Spleen (tissue), 13 donors: ENCODE measurements at places on chromosomes 4 and X. TPM values are rescaled to one million over a fixed set of nuclear protein-coding genes. Genes with fewer than 3 reads are reported as not detected.

DNA sequence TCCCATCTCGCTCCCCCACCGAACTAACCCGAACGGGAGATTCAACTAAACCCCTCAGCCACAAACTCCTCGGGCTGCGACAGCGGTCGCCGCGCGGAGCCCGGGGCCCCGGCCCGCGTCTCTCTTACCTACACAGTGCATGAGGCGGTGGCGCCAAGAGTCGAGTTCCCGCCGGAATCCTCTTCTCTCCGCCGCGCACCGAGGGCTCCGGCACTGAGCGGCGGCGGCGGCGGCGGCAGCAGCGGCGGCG is 160 bp downstream of the LCORL start:
- H3K4me1 ChIP-seq = peaks cover 21% of the 10 kb centered on the region

DNA sequence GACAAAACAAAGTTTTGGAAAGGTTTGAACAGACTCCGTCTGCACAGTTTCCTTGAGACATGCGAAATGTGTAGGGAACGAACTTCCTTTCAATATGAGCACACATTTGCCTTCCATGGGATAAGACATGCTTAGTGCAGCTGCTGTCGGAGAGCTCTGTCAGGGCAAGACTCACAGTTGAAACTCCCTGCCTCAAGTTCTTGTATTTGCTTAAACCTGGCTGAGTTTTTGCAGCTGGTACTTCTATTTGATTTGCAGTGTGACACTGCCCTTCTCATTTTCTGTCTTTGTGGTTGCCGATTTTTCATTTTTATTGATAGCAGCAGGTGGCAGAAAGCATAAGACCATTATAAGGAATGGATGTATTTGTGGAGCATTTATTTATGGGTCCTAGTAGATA is 18.2 kb upstream of the RHOH start:
- peaks cover 55% of the 10 kb centered on the region for H3K4me1 ChIP-seq
- no peaks in the 10 kb centered on the region for H3K36me3 ChIP-seq
- H3K27ac ChIP-seq = no peak overlapping the region

- H3K4me1 ChIP-seq = no peaks in the 10 kb centered on the region
- H3K27me3 ChIP-seq = no peaks in the 10 kb centered on the region
- no peaks in the 10 kb centered on the region for H3K36me3 ChIP-seq
- no peak for DNase-seq
These were observed 69.8 kb downstream of the BMPR1B start for GRCh38 chr4:94827481-94828110.

- no peak overlapping the region for H3K4me3 ChIP-seq
- H3K27me3 ChIP-seq = no peaks in the 10 kb centered on the region
- H3K4me1 ChIP-seq = peaks cover 31% of the 10 kb centered on the region
- DNase-seq = no peak
These were observed 8.4 kb upstream of the ELF4 start for GRCh38 chrX:130118441-130119311.

The STK32B gene
- polyA plus RNA-seq = 0.26 TPM

DNA sequence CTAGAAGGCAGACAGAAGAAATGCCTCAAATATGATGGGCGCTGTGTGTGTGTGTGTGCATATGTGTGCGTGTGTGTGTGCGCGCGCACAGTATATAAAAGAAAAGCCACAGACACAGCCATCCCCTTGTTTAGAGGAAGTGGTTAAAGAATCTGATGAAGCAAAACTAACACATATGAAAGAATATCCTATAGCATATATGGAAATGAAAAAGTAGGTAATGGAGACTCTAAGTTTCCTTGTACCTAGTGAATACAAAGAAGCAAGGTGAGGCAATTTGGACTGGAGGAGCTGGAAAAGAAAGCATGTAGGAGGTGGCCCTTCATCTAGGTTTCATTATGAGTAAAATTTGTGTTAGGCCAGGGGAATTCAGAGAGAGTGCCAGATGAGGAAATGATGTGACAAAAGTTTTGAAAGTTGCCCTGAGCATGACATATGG is 58.6 kb upstream of the MCF2 start:
- H3K27ac ChIP-seq = no peak overlapping the region
- H3K27me3 ChIP-seq = no peaks in the 10 kb centered on the region
- H3K36me3 ChIP-seq = peaks cover 4% of the 10 kb centered on the region
- H3K4me1 ChIP-seq = no peaks in the 10 kb centered on the region

- no peak for DNase-seq
- peaks cover 7% of the 10 kb centered on the region for H3K27me3 ChIP-seq
- no peaks in the 10 kb centered on the region for H3K36me3 ChIP-seq
- no peaks in the 10 kb centered on the region for H3K4me1 ChIP-seq
- H3K4me3 ChIP-seq = no peak overlapping the region
These were observed 30.6 kb upstream of the TMEM184C start for GRCh38 chr4:147586637-147587036.

The HSFX4 gene
- polyA plus RNA-seq = not detected

- H3K4me3 ChIP-seq = peak overlapping the region; percentile 69
- H3K36me3 ChIP-seq = no peaks in the 10 kb centered on the region
- peak overlapping the region; percentile 78 for H3K27ac ChIP-seq
- H3K4me1 ChIP-seq = peaks cover 7% of the 10 kb centered on the region
These were observed 602 bp downstream of the PRKX start for GRCh38 chrX:3712870-3713224.

- H3K4me1 ChIP-seq = no peaks in the 10 kb centered on the region
- no peaks in the 10 kb centered on the region for H3K27me3 ChIP-seq
- no peak overlapping the region for H3K27ac ChIP-seq
- no peak overlapping the region for H3K4me3 ChIP-seq
- DNase-seq = no peak
These were observed 131.0 kb downstream of the ATXN3L start for GRCh38 chrX:13188731-13189309.

- H3K4me3 ChIP-seq = no peak overlapping the region
- H3K4me1 ChIP-seq = peaks cover 37% of the 10 kb centered on the region
- no peak for DNase-seq
- no peak overlapping the region for H3K27ac ChIP-seq
- no peaks in the 10 kb centered on the region for H3K36me3 ChIP-seq
These were observed 116.2 kb downstream of the CAMK2D start for GRCh38 chr4:113645288-113645687.

GRCh38 chr4:122539861-122540465 is 80.9 kb downstream of the IL21 start:
- no peak for DNase-seq
- H3K36me3 ChIP-seq = no peaks in the 10 kb centered on the region
- H3K4me1 ChIP-seq = peaks cover 3% of the 10 kb centered on the region
- H3K27me3 ChIP-seq = no peaks in the 10 kb centered on the region
- H3K27ac ChIP-seq = no peak overlapping the region

GRCh38 chr4:111847296-111848008 is 297.8 kb upstream of the FAM241A start:
- DNase-seq = no peak
- H3K4me1 ChIP-seq = no peaks in the 10 kb centered on the region
- no peaks in the 10 kb centered on the region for H3K27me3 ChIP-seq
- no peaks in the 10 kb centered on the region for H3K36me3 ChIP-seq
- no peak overlapping the region for H3K4me3 ChIP-seq

The FOXP3 gene
- 0.58 TPM for polyA plus RNA-seq

DNA sequence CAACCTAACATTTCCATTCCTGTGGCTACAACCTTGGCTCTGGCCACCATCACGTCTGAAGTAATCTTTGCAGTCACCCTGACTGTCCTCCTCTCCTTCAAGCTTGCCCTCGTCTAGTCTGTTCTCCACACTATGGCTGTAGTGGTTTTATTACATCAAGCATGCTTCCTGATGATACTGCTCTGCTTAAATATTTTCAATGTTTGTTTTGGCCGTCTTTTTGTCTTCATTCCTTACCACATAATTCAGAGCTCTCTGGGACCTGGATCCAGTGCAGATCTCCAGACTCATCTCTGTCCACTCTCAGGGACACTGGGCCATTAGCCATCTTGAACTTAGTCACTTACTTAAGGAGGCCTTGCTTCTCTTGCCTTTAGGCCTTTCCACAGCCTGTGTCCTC is 27.7 kb upstream of the FREM3 start:
- DNase-seq = no peak
- H3K27ac ChIP-seq = no peak overlapping the region
- H3K4me3 ChIP-seq = no peak overlapping the region
- H3K27me3 ChIP-seq = no peaks in the 10 kb centered on the region

DNA sequence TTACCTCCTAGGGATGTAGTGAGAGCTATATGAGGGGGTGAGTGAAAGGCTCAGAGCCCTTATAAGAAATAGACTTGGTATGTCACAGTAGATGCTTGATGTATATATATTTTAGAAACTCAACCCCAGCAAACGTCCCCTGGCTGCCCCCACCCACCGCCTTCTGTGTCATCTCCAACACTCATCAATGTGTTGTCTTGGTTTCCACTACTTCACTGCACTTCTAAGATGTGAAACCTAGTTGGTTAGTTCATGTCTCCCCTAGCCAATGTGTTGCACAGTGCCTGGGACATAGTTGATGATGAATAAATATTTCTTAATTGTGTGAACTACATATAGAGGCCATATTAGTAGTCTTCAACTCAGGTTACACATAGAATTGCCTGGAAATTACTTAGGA is 4.4 kb downstream of the FGFBP2 start:
- H3K27me3 ChIP-seq = no peaks in the 10 kb centered on the region
- no peak overlapping the region for H3K4me3 ChIP-seq
- H3K27ac ChIP-seq = no peak overlapping the region
- peaks cover 18% of the 10 kb centered on the region for H3K4me1 ChIP-seq

DNA sequence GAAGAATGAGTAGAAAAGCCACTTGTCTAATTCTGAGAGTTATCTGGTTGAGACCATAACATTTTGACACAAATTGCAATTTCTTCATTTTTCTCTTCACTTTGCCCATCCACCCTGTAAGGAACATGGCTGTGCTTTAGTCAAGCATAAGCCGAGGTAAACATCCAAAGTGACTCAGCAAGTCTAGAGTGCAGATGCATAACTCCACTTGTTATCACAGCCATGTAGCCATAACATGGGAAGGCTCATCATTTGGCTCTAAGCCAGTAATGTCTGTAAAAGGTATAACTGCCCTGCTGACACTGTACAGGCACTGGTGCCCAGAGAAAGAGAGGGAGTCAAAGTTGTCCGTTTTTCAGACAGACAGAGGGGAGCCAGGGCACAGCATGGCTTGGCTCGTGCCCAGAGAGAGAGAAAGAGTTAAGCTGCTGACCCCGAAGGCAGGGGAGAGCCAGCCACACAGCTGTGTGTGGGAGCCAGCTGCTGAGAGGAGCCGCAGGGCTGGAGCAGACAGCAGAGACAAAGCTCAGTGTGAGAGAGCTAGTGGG is 76.9 kb upstream of the EXOC1L start:
- H3K4me1 ChIP-seq = no peaks in the 10 kb centered on the region
- H3K27ac ChIP-seq = no peak overlapping the region
- H3K4me3 ChIP-seq = no peak overlapping the region
- no peaks in the 10 kb centered on the region for H3K36me3 ChIP-seq

The ZCCHC18 gene
- 11.8 TPM for polyA plus RNA-seq

DNA sequence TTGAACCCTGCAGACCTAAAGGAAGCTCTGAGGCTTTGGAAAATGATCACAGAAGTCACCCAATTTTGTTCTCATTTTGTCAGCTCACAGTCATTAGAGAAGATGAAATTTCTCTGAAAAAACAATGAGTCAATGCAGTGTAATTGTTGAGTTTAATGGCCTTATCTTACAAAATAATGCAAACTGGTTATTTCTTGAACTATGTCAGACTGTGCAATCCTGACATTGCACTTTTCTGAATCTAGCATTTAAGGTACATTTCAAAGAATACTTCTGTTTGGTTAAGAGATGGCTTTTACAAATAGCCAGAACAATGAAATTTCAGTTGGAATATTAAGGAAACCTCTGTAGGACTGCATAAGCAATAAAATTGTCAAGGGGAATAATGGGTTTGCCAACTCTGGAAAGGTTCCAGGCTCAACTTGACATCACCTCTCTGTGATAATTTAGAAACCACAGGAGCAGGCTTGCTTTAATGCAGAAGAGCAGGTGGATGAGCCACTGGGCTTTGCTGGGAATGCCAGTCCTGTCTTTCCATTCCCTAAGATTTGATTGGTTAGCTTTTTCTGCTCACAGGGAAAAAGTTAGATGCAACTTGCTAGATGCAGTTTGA is 222.8 kb downstream of the FRMPD4 start:
- H3K27me3 ChIP-seq = no peaks in the 10 kb centered on the region
- DNase-seq = no peak
- H3K36me3 ChIP-seq = no peaks in the 10 kb centered on the region
- no peak overlapping the region for H3K27ac ChIP-seq
- H3K4me1 ChIP-seq = no peaks in the 10 kb centered on the region
- no peak overlapping the region for H3K4me3 ChIP-seq

The SLC25A31 gene
- not detected for polyA plus RNA-seq

GRCh38 chr4:42454755-42455420 is 57.6 kb downstream of the SHISA3 start:
- no peaks in the 10 kb centered on the region for H3K27me3 ChIP-seq
- H3K27ac ChIP-seq = no peak overlapping the region
- H3K36me3 ChIP-seq = peaks cover 64% of the 10 kb centered on the region
- no peak for DNase-seq

The DUX4 gene
- not detected for polyA plus RNA-seq

GRCh38 chr4:185771711-185772390 is 40.1 kb downstream of the SORBS2 start:
- no peak overlapping the region for H3K4me3 ChIP-seq
- no peak overlapping the region for H3K27ac ChIP-seq
- DNase-seq = no peak
- H3K36me3 ChIP-seq = no peaks in the 10 kb centered on the region

DNA sequence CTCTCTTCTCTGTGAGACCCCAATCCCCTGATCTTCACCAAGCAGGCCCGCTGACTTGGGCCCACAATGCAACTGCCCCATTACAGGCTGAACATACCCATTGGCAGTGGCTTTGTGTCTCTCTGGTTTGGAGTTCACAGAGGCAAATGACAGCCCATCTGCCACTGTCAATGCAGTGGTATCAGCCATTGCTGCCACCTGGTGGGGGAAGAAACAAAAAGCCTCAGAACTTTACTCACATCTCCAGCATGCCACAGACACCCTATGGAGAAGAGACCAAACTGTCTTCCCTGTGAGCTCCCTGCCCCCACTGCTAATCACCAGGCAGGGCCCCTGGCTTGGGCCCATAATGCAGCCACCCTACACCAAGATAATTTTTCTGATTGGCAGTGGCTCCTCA is 729.3 kb upstream of the ACTRT1 start:
- H3K4me1 ChIP-seq = no peaks in the 10 kb centered on the region
- no peak overlapping the region for H3K4me3 ChIP-seq
- no peak for DNase-seq

The SLC38A5 gene
- polyA plus RNA-seq = 23.5 TPM

The ARAP2 gene
- polyA plus RNA-seq = 9.5 TPM

The ERAS gene
- 0.08 TPM for polyA plus RNA-seq

- no peaks in the 10 kb centered on the region for H3K4me1 ChIP-seq
- H3K27me3 ChIP-seq = no peaks in the 10 kb centered on the region
- H3K27ac ChIP-seq = no peak overlapping the region
- DNase-seq = no peak
- no peak overlapping the region for H3K4me3 ChIP-seq
These were observed 187.0 kb downstream of the BMPR1B start for GRCh38 chr4:94944726-94945125.

GRCh38 chr4:185638548-185639301 is 103.4 kb upstream of the PDLIM3 start:
- peaks cover 23% of the 10 kb centered on the region for H3K36me3 ChIP-seq
- no peak overlapping the region for H3K27ac ChIP-seq
- H3K27me3 ChIP-seq = no peaks in the 10 kb centered on the region
- no peak for DNase-seq
